Psoas muscle (tissue), 8 donors: ENCODE measurements at places on chromosomes 12 and 14. TPM values are rescaled to one million over a fixed set of nuclear protein-coding genes. Genes with fewer than 3 reads are reported as not detected.
A peak's percentile ranks its signal among the peaks of the same experiment; 100 is the strongest.

Gene PTGDR
- not detected for total RNA-seq

Gene KCNMB4
- 0.54 TPM for total RNA-seq

Gene P2RX7
- 0.24 TPM for total RNA-seq

Gene STAB2
- not detected for total RNA-seq

Gene PRICKLE1
- 2.3 TPM for total RNA-seq

- H3K27me3 ChIP-seq, result no peaks in the 10 kb centered on the region
- H3K4me1 ChIP-seq, result no peaks in the 10 kb centered on the region
- no peak overlapping the region for H3K27ac ChIP-seq
- H3K4me3 ChIP-seq, result no peak overlapping the region
Observed at GRCh38 chr12:130881046-130881445, 9.2 kb downstream of the RAN start.

DNA sequence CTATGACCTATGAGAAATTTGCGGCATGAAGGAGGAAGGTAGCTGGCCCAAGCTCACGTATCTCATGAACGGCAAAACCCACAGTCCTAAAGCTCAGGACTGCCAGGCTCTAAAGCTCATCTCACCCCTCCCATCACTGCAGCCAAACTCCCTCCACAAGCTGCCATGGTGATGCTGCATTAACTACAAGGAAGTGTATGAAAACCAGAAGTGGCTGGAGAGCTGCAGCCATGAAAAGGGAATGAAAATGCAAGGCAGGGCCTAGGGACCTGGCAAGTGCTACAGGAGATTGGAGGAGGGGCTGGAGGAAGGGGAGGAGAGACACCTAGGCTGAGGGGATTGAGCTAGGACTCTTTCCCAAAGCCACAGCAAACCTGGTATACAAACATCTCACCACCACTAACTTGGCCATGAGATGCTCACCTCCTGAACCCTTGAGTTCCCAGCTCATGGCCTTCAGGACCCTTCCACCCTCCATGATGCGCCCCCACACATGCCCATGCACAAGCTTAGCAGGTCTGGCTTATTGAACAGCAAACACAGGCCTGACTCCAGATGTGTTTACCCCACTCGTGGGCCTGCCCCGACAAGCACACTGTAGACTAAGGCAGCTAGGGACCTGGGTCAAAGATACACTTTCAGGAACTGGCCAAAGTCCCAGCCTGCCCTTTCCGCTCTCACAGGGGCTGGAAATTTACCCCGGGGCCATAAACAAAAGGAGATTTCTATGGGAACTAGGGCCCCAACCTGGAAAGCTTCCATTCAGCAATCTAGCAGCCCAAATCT, 42.0 kb downstream of the LTBP2 start:
- H3K27ac ChIP-seq, result no peak overlapping the region
- H3K4me3 ChIP-seq, result no peak overlapping the region

- no peaks in the 10 kb centered on the region for H3K36me3 ChIP-seq
- DNase-seq, result no peak
- no peak overlapping the region for H3K4me3 ChIP-seq
Observed at GRCh38 chr14:74846968-74847665, 28.8 kb downstream of the PROX2 start.

GRCh38 chr12:132056951-132057350, 87.2 kb downstream of the DDX51 start:
- H3K27me3 ChIP-seq, result no peaks in the 10 kb centered on the region
- H3K4me3 ChIP-seq, result no peak overlapping the region
- H3K36me3 ChIP-seq, result peaks cover 88% of the 10 kb centered on the region
- H3K4me1 ChIP-seq, result no peaks in the 10 kb centered on the region
- no peak overlapping the region for H3K27ac ChIP-seq
- DNase-seq, result no peak

- H3K27me3 ChIP-seq, result no peaks in the 10 kb centered on the region
- H3K27ac ChIP-seq, result no peak overlapping the region
- no peaks in the 10 kb centered on the region for H3K36me3 ChIP-seq
- no peak overlapping the region for H3K4me3 ChIP-seq
Observed at GRCh38 chr14:65243766-65244442, 141.6 kb upstream of the MAX start.

DNA sequence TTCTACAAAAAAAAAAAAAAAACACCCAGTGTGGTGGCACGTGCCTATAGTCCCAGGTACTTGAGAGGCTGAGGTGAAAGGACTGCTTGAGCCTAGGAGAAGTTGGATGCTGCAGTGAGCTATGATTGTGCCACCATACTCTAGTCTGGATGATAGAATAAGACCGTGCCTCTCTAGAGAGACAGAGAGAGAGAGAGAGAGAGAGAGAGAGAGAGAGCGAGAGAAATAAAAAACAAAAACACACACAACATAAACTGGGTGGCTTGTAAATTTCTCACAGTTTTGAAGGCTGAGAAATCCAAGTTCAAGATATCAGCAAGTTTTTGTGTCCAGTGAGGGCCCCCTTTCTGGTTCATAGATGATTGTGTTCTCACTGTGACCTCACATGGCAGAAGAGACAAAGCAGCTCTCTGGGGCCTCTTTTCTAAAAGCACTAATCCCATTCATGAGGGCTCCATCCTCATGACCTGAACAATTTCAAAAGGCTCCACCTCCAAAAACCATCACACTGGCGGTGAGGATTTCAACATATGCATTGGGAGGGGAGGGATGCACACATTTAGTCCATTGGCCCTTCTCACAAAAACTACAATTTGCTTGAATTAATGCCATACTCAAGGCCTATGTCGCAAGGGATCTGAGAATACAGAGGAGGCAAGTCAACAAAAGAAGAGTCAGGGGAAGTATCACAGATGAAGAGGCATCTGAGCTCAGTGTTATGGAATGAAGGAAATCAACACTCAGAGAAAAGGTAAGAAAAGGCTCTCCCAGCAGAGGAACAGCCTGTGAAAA, 94.9 kb downstream of the PPM1H start:
- DNase-seq, result no peak
- no peak overlapping the region for H3K4me3 ChIP-seq
- H3K27ac ChIP-seq, result no peak overlapping the region
- no peaks in the 10 kb centered on the region for H3K4me1 ChIP-seq
- H3K27me3 ChIP-seq, result no peaks in the 10 kb centered on the region
- H3K36me3 ChIP-seq, result no peaks in the 10 kb centered on the region

GRCh38 chr12:129696926-129697325, 206.9 kb downstream of the TMEM132D start:
- no peak overlapping the region for H3K27ac ChIP-seq
- H3K4me3 ChIP-seq, result no peak overlapping the region
- DNase-seq, result no peak
- H3K36me3 ChIP-seq, result no peaks in the 10 kb centered on the region

- H3K27me3 ChIP-seq, result no peaks in the 10 kb centered on the region
- no peak overlapping the region for H3K4me3 ChIP-seq
- no peak overlapping the region for H3K27ac ChIP-seq
- DNase-seq, result no peak
- no peaks in the 10 kb centered on the region for H3K36me3 ChIP-seq
Observed at GRCh38 chr14:104531421-104532190, 48.0 kb upstream of the C14orf180 start.

DNA sequence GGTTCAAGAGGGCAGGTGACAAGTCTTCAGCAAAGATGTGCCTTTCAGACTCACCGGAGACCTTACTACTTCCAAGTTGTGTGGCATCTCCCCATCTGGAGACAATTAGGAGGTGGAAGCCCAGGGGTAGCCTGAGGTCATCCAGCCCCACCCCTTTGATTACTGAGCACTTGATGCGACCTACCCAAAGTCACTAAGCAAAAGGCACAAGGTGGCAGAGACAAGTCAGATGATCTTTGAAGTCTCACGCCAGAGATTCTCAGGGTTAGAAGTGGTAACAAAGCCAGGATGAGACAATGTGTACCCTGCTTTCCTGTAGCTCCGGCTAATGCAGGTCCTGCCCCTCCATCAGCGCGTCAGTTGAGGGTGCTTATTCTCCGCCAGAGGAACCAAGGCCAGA, 1.4 kb upstream of the FOXN3 start:
- H3K27ac ChIP-seq, result peak overlapping the region; percentile 98
- no peak for DNase-seq
- peaks cover 30% of the 10 kb centered on the region for H3K4me1 ChIP-seq
- H3K27me3 ChIP-seq, result no peaks in the 10 kb centered on the region
- H3K4me3 ChIP-seq, result peak overlapping the region; percentile 4
- no peaks in the 10 kb centered on the region for H3K36me3 ChIP-seq

DNA sequence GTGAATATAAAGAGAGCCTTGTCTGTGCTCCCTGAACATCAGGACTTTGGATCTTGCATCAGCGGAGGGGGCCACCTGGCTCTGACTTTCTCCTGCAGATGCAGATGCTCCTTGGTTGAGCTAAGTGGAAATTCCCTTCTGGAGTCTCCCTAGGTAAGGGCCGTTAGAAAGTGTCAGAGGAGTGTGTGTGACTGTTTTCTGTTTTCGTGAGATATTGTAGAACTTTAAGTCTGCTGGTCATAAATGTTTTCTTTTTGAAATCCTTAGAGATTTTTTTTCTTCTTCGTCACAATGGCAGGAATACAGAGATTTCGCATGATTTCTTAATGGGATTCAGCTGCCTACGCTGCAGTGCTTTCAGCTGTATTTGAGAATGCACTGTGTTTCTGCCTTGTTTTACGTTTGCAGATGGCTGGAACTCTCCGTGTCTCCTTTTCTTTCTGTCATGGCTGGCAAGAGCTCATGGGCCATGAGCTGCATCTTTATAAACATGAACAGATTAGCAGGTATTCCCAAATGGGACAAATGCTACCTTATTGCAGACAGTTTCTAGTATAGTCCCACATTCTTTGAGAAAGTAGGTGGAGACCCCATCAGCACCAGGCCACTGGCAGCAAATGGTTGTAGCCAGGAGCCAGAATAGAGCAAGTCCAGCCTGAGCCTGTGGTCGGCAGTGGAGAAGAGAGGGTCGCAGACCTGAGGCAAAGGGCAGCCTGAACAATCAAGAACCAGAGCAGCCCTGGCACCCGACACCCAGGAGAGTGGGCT, 76.2 kb upstream of the FRMD6 start:
- no peak overlapping the region for H3K4me3 ChIP-seq
- no peak overlapping the region for H3K27ac ChIP-seq

DNA sequence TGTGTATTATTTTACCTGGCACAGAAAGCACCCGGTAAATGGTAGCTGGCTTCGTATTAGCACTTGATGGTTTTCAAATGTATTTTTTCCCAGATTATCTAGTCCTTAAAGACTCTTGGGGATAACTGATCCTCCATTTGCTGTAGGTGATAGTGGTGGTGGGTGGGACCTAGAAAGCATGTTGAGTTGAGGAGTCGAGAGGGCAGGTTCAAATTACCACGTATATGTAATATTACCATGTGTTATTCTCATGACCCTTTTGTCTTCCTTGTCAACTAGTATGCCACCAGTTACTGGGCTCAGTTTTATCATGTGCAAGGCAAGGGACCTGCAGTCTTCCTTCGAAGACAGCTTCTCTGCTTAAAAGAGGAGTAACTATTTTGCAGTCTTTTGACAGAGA, 1.8 kb downstream of the GLRX5 start:
- peak overlapping the region; percentile 87 for H3K27ac ChIP-seq
- H3K27me3 ChIP-seq, result no peaks in the 10 kb centered on the region
- H3K4me3 ChIP-seq, result peak overlapping the region; percentile 96
- DNase-seq, result no peak
- H3K4me1 ChIP-seq, result peaks cover 60% of the 10 kb centered on the region

- peak; percentile 30 for DNase-seq
- H3K4me1 ChIP-seq, result peaks cover 44% of the 10 kb centered on the region
- no peak overlapping the region for H3K4me3 ChIP-seq
Observed at GRCh38 chr12:6333029-6333428, 8.8 kb downstream of the TNFRSF1A start.

DNA sequence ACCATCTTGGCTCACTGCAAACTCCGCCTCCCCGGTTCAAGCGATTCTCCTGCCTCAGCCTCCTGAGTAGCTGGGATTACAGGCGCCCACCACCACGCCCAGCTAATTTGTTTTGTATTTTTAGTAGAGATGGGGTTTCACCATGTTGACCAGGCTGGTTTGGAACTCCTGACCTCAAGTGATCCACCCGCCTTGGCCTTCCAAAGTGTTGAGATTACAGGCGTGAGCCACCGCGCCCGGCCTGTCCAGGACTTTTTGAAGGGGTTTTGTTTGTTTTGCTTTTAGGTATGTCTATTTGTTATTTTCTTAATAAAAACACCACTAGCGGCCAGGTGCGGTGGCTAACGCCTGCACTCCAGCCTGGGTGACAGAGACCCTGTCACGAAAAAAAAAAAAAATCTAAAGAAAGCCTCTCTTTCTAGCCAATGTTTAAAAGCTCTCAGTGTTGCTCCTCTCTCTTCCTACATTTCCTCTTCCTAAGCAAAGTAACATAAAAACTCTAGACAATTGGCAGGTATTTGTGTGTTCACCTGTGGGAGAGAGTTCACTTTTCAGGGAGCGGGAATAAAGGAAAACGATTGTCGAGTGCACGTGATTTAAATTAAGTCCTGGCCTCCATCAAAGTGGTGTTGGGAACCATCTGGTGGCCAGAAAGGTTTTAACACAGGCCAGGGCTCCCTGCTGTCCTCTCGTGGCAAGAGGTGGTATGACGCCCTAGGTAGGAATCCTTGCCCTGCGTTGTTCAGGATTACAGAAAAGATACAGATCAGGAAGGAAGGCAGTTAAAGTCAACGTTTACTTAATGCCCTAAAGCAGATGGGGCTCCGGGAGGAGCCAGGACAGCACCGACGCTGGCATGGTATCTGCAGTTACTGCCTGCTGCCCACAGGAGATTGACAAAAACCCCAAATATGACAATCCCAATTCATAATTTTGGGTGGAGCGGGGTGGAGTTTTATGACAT, 36.2 kb upstream of the ATP23 start:
- no peaks in the 10 kb centered on the region for H3K36me3 ChIP-seq
- H3K4me3 ChIP-seq, result peak overlapping the region; percentile 46
- H3K27me3 ChIP-seq, result no peaks in the 10 kb centered on the region

GRCh38 chr12:44611538-44611937, 264.6 kb downstream of the NELL2 start:
- H3K36me3 ChIP-seq, result no peaks in the 10 kb centered on the region
- H3K27me3 ChIP-seq, result peaks cover 4% of the 10 kb centered on the region
- no peak overlapping the region for H3K27ac ChIP-seq
- H3K4me1 ChIP-seq, result no peaks in the 10 kb centered on the region
- H3K4me3 ChIP-seq, result no peak overlapping the region

DNA sequence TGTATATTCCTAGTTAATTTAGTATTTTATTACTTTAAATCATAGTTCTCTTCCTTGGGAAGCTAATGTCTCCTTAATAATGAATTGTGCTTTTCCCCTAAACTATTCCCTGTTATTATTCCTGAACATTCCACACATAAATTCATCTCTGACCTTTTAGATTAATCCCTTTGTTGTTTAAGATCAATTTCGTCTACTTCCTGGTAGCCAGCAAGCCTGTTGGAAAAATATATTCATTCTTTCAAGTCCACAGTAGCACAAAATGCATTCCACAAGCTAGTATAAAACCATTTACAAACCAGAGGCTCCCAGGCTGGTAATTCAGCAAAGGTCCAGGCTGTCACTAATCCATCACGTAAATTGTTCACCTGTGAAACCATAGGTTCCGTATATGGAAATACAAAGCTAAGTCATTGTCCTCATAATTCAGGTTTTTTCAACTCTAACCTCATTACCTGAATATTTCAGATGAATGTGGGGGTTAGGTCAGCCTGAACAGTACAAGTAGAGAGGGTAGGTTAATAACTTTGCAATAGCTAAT, 232.7 kb downstream of the SEC23A start:
- H3K4me1 ChIP-seq, result peaks cover 13% of the 10 kb centered on the region
- H3K27ac ChIP-seq, result no peak overlapping the region
- no peaks in the 10 kb centered on the region for H3K27me3 ChIP-seq
- no peak overlapping the region for H3K4me3 ChIP-seq
- no peaks in the 10 kb centered on the region for H3K36me3 ChIP-seq
